Naive thymus-derived CD8-positive, alpha-beta T cell (primary cell): ENCODE measurements at places on chromosomes 2 and 18.

DNA sequence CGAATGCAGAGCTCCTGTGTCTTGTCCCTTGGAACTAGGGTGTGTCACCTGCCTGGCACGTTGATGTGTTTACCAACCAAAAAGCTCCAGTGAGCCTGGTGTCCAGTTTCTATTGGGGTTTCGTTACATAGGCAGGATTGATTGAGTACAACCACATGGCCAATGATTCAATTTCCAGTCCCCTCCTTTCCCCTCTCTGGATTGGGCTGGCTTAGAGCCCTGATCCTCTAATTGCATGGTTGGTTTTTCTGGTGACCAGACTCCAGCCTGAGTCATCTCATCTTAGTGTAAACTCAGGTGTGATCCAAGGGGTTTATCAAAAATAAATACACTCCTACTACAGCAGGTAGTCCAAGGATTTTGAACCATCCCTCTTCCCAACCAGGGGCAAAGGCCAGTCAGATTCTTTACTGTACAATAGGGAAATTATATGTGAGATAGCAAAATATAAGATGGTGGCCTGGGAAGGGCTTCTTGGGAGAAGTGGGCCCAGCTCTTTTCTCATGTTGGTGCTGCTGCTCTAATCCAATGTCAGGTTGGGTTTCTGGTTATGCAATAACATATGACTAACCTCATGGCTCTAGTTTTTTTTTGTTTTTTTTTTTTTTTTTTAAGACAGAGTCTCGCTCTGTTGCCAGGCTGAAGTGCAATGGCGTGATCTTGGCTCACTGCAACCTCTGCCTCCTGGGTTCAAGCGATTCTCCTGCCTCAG is 64.7 kb upstream of the MGAT5 start:
- H3K27ac ChIP-seq: peak overlapping the region; percentile 63
- no peaks in the 10 kb centered on the region for H3K27me3 ChIP-seq
- DNase-seq: no peak
- peaks cover 72% of the 10 kb centered on the region for H3K4me1 ChIP-seq
- no peak overlapping the region for H3K4me3 ChIP-seq

DNA sequence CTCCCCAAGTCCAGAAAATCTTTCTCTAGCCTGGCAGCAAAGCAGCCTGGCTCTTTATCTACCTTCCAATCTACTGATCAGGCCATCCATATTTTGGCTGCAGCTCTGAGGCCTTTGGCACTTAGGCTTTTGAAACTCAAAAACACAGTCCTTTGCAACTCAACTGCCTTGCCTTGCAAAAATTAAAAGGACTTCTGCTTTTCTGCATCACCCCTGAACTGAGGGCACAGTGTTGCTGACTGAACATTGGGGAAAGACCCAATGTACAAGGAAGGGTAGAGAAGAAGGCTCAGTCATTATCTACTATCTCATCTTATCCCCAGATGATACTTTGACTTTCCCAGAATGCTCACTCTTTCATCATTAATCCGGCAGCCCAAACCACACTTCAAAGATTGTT is 625.5 kb downstream of the ARHGAP15 start:
- no peak overlapping the region for H3K27ac ChIP-seq
- peaks cover 13% of the 10 kb centered on the region for H3K4me1 ChIP-seq
- peaks cover 39% of the 10 kb centered on the region for H3K36me3 ChIP-seq
- H3K4me3 ChIP-seq: peak overlapping the region; percentile 36
- no peak for DNase-seq

DNA sequence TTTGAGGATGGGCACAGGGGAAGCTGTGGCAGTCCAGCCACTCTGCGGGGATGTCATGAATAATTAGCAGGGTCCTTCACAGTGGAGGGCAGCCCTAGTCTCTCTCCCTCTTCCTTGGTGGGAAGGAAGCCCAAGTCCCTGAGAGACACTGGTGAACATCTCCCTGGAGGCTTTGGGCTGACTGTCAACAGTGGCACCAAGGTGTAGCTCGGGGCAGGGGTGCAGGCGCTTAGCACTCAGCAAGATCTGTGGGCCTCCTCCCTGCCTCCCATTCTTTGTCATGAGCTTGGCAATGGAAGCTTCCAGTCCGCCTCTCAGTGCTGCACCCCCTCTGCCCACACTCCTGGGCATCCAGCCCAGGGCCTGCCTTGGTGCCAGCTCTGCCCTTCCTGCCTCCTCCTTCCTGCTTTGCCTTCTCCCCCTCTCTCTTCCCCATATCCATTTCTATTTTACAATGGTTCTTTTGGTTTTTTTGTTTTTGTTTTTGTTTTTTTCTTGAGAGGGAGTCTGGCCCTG is 59.4 kb downstream of the STEAP3 start:
- no peaks in the 10 kb centered on the region for H3K27me3 ChIP-seq
- no peak for DNase-seq
- peaks cover 15% of the 10 kb centered on the region for H3K36me3 ChIP-seq
- H3K4me3 ChIP-seq: no peak overlapping the region
- H3K27ac ChIP-seq: no peak overlapping the region

GRCh38 chr2:144686518-144687215 is 166.7 kb upstream of the ZEB2 start:
- H3K4me3 ChIP-seq: no peak overlapping the region
- no peak for DNase-seq
- H3K4me1 ChIP-seq: peaks cover 24% of the 10 kb centered on the region

- no peaks in the 10 kb centered on the region for H3K36me3 ChIP-seq
- no peaks in the 10 kb centered on the region for H3K4me1 ChIP-seq
- H3K4me3 ChIP-seq: no peak overlapping the region
These were observed 263.4 kb downstream of the NAPG start for GRCh38 chr18:10789180-10789579.

DNA sequence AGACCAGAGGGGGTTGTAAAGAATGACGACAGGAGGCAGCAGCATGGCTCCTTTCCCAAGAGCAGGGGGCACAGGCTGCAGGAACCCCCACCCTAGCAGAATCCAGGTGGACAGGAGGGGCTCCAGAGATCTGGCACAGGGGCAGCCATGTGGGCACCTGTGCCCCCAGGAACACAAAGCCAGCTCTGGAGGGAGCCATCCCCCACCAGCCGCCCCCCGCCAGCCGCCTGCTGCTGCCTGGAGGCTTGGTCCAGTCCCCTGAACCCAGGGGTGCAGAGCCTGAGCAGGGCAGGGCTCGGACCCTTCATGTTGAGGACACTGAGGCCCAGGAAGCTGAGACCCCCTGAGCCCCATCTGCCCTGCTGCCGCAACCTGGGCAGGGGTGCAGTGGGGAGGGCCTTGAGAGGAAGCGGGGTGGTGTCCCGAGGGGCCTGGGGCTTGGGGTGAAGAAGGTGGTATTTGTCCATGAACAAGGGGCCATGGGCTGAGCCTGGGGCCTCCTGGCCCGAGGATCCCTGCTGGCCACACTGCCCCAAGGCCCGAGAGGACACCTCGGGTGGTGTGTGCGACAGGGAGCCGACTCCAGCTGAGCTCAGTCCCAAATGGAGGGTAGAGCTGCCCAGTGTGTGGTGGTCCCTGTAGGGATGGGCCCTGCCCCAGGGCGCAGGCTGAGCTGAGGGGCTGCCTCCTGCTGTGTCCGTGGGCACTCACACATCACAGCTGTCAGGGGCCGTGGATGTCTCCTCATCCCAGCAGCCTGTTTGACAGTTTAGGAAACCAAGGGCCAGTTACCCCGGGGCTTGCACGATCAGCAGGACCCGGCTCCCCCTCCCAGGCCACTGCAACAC is 39.8 kb upstream of the SNED1 start:
- H3K4me3 ChIP-seq: no peak overlapping the region
- no peaks in the 10 kb centered on the region for H3K27me3 ChIP-seq
- H3K36me3 ChIP-seq: no peaks in the 10 kb centered on the region
- no peaks in the 10 kb centered on the region for H3K4me1 ChIP-seq
- no peak overlapping the region for H3K27ac ChIP-seq

- H3K27ac ChIP-seq: no peak overlapping the region
- no peaks in the 10 kb centered on the region for H3K27me3 ChIP-seq
- no peak for DNase-seq
These were observed 11.2 kb downstream of the RUFY4 start for GRCh38 chr2:218079943-218080913.

DNA sequence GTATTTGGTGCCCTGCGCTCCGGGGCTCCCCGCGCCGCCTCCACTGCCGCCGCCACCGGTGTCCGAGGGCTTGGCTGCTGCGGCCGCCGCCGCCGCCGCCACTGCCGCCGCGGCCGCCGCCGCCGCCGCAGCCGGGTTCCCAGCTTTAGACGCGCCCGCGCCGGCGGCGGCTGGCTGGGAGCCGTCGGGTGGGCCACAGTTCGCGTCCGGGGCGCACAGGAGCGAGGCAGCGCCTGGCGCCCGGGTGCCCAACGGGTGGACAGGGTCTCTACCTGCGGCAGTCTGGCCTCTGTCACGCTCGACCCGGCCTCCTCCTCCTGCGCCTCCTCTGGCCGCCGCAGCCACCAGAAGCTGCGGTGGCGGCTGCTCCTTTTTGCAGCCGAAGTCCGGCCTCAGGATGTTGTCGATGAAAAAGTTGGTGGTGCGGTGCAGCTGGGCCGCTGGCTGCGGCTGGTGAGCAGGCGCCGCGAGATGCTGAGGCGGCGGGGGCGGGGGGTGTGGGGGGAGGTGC is 951 bp downstream of the EN1 start:
- no peak for DNase-seq
- H3K27me3 ChIP-seq: peaks cover 79% of the 10 kb centered on the region
- H3K4me3 ChIP-seq: no peak overlapping the region
- no peaks in the 10 kb centered on the region for H3K36me3 ChIP-seq
- H3K27ac ChIP-seq: no peak overlapping the region

- H3K27ac ChIP-seq: peak overlapping the region; percentile 31
- DNase-seq: no peak
- H3K36me3 ChIP-seq: peaks cover 11% of the 10 kb centered on the region
- peaks cover 29% of the 10 kb centered on the region for H3K4me1 ChIP-seq
- H3K4me3 ChIP-seq: no peak overlapping the region
- no peaks in the 10 kb centered on the region for H3K27me3 ChIP-seq
These were observed 52.8 kb downstream of the CHMP3 start for GRCh38 chr2:86510436-86510933.

- no peaks in the 10 kb centered on the region for H3K36me3 ChIP-seq
- no peaks in the 10 kb centered on the region for H3K4me1 ChIP-seq
- peaks cover 21% of the 10 kb centered on the region for H3K27me3 ChIP-seq
- no peak for DNase-seq
- no peak overlapping the region for H3K27ac ChIP-seq
- H3K4me3 ChIP-seq: no peak overlapping the region
These were observed 1.5 kb upstream of the ASB18 start for GRCh38 chr2:236265675-236266074.

GRCh38 chr2:25711675-25712354 is 38.4 kb upstream of the DTNB start:
- H3K27me3 ChIP-seq: peaks cover 24% of the 10 kb centered on the region
- peaks cover 18% of the 10 kb centered on the region for H3K4me1 ChIP-seq
- peaks cover 4% of the 10 kb centered on the region for H3K36me3 ChIP-seq

DNA sequence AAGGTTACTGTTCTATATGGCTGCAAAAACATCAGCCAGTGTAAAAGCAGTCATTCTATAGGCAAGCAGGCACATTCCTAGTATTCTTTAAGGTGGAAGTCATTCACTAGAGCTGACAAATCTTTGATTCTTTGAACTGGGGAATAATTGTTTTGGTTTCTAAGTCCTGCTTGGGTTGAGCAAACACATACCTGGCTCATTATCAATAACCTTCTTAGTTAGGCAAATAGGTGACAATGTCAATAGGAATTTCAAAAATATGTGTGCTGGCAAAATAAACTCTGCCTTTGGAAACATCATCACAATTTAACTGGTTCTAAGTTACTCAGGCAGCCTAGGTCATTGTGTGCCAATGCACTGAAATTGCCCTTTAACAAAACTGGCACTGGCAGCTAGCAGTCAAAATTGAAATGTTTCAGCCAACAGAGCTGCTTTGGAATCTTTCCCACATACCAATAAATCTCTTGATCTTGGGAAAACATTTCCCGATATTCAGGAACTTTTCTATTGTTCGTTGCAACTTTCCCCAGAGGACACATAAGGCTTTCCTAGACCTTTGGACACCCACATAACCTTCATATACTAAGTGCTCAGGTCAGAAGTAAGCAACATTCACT is 402.0 kb upstream of the MMADHC start:
- no peaks in the 10 kb centered on the region for H3K36me3 ChIP-seq
- H3K4me3 ChIP-seq: no peak overlapping the region
- DNase-seq: no peak
- H3K27ac ChIP-seq: no peak overlapping the region
- no peaks in the 10 kb centered on the region for H3K4me1 ChIP-seq

DNA sequence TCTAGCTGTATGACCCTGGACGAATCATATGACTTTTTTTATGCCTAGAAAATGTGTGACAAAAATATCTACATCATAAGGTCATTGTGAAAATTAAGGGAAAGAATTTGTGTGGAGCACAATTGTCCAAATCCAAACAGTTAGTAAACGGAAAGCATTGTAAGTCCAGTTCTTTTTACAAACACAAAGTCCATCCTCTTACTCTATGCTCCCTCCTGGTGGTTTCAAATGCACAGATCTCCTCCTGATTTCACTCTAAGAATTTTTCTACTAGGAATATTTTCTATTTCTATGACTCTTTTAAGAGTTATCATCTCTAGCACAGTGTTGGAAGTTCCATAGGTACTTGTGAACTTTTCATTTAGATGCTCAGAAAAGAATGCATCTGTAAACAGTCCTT is 125.2 kb upstream of the ARL5A start:
- no peak overlapping the region for H3K27ac ChIP-seq
- H3K4me1 ChIP-seq: no peaks in the 10 kb centered on the region
- H3K4me3 ChIP-seq: no peak overlapping the region
- no peak for DNase-seq
- H3K27me3 ChIP-seq: peaks cover 17% of the 10 kb centered on the region

DNA sequence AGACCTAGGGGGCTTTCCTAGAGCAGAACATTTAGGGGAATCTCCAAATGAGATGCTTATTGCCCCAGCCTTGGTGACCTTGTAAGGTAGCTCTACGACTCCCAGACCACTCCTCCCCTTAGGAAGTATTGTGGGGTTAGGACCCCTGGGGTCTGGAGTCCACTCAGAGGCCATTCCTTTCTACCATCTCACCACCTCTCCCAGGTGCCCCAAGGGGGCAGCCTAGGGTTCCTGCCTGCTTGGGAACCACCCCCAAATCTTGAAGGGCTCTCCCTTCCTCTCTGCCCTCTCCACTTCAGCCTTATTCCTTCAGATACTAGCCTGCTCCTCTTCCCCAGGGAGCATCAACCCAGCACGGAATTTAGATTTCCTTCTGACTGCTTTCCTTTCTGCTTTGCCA is 17.5 kb upstream of the EXOC6B start:
- no peak overlapping the region for H3K27ac ChIP-seq
- H3K36me3 ChIP-seq: no peaks in the 10 kb centered on the region
- no peak for DNase-seq
- no peaks in the 10 kb centered on the region for H3K4me1 ChIP-seq
- no peak overlapping the region for H3K4me3 ChIP-seq

GRCh38 chr18:732371-732770 is 19.9 kb upstream of the ENOSF1 start:
- no peak overlapping the region for H3K27ac ChIP-seq
- no peak for DNase-seq
- no peaks in the 10 kb centered on the region for H3K27me3 ChIP-seq
- H3K4me3 ChIP-seq: no peak overlapping the region
- H3K36me3 ChIP-seq: peaks cover 24% of the 10 kb centered on the region
- H3K4me1 ChIP-seq: peaks cover 3% of the 10 kb centered on the region
